CD4-positive, alpha-beta memory T cell (primary cell): ENCODE measurements at places on chromosomes 13 and 19.

- H3K27me3 ChIP-seq: no peaks in the 10 kb centered on the region
- DNase-seq: no peak
- H3K4me1 ChIP-seq: no peaks in the 10 kb centered on the region
- H3K36me3 ChIP-seq: no peaks in the 10 kb centered on the region
Observed at GRCh38 chr19:39858541-39858940, 12.4 kb upstream of the FBL start.

- peaks cover 27% of the 10 kb centered on the region for H3K4me1 ChIP-seq
- H3K36me3 ChIP-seq: no peaks in the 10 kb centered on the region
- DNase-seq: peak; percentile 82
- no peak overlapping the region for H3K4me3 ChIP-seq
- H3K27ac ChIP-seq: no peak overlapping the region
Observed at GRCh38 chr19:40221858-40222619, 3.9 kb upstream of the TTC9B start.

DNA sequence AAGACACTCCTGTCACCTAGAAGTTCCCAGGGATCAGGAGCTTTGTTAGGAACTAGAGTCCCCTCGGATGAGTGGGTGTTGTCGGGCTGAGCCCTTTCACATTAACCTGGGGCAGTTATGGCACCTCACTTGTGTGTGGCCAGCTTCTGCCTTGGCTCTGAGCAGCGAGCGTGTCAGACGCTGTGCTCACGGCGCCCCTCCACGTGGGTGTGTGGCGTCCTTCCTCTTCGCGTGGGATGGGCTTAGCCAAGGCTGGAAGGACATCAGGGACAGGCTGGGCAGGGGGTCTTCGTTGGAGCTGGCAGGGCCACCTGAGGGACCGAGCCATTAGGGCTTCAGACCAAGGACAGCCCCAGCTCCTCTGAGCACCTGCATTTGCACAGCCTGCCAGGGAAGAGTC is 23.4 kb downstream of the DOT1L start:
- no peak for DNase-seq
- no peaks in the 10 kb centered on the region for H3K27me3 ChIP-seq
- peaks cover 26% of the 10 kb centered on the region for H3K36me3 ChIP-seq

- no peak for DNase-seq
- H3K4me1 ChIP-seq: peaks cover 28% of the 10 kb centered on the region
- no peaks in the 10 kb centered on the region for H3K36me3 ChIP-seq
- peak overlapping the region; percentile 64 for H3K27ac ChIP-seq
Observed at GRCh38 chr19:924553-925086, 1.2 kb upstream of the ARID3A start.

GRCh38 chr13:97273341-97273831 is 51.3 kb downstream of the MBNL2 start:
- H3K27me3 ChIP-seq: no peaks in the 10 kb centered on the region
- H3K27ac ChIP-seq: no peak overlapping the region
- H3K4me1 ChIP-seq: peaks cover 21% of the 10 kb centered on the region
- H3K36me3 ChIP-seq: no peaks in the 10 kb centered on the region
- H3K4me3 ChIP-seq: no peak overlapping the region

GRCh38 chr13:45696610-45697226 is 5.4 kb upstream of the CBY2 start:
- H3K36me3 ChIP-seq: no peaks in the 10 kb centered on the region
- H3K4me1 ChIP-seq: no peaks in the 10 kb centered on the region
- DNase-seq: no peak
- no peak overlapping the region for H3K27ac ChIP-seq
- no peaks in the 10 kb centered on the region for H3K27me3 ChIP-seq
- no peak overlapping the region for H3K4me3 ChIP-seq

DNA sequence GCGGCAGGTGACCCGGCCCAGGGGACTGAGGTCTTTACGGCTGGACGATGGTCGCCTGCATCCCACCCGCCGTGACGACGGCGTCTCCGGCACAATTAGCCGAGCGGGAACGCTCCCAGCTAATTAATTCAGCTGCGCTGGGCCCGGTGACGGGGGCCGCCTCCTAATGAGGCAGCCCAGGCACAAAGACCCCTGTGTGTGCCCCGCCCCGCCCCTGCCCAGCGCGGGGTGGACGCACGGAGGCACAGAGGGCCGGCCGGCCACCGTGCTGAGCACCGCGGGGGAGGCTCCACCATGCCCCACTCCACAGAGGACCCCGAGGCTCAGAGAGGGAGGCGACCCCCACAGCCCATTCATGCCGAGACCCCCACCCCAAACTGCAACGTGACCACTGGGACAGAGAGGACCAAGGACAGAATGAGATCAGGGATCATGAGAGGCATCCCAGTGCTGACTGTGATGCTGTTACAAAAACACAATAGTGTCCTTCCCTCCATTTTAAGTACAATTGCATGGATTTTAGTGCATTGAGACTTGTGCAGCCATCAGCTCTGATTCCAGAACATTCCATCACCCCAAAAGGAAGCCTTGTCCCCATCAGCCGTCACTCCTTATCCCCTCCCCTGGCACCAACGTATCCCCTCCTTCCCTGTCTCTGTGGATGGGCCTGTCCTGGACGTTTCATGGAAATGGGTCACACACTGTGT is 17.0 kb downstream of the EFNA2 start:
- no peak for DNase-seq
- H3K27me3 ChIP-seq: no peaks in the 10 kb centered on the region
- H3K4me1 ChIP-seq: no peaks in the 10 kb centered on the region
- H3K4me3 ChIP-seq: no peak overlapping the region
- H3K27ac ChIP-seq: no peak overlapping the region

DNA sequence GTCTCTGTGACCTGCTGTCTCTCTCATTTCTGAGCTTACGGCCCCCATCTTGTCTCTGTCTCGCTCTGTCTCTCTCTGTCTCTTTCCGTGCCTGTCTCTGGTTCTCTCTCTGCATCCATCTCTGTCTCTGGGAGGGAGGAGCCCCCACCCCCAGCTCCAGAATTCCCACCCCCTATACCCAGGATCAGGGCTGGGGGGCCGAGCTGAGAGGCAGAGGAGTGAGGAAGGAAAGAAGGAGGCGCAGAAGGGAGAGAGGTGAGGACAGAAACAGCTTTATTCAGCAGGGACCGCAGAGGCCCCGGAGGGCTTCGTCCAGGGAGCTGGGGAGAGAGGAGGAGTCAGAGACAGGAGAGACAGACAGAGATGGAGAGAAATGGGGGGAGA is 14.0 kb downstream of the JOSD2 start:
- no peaks in the 10 kb centered on the region for H3K36me3 ChIP-seq
- H3K4me3 ChIP-seq: no peak overlapping the region
- no peak for DNase-seq
- peaks cover 3% of the 10 kb centered on the region for H3K4me1 ChIP-seq

DNA sequence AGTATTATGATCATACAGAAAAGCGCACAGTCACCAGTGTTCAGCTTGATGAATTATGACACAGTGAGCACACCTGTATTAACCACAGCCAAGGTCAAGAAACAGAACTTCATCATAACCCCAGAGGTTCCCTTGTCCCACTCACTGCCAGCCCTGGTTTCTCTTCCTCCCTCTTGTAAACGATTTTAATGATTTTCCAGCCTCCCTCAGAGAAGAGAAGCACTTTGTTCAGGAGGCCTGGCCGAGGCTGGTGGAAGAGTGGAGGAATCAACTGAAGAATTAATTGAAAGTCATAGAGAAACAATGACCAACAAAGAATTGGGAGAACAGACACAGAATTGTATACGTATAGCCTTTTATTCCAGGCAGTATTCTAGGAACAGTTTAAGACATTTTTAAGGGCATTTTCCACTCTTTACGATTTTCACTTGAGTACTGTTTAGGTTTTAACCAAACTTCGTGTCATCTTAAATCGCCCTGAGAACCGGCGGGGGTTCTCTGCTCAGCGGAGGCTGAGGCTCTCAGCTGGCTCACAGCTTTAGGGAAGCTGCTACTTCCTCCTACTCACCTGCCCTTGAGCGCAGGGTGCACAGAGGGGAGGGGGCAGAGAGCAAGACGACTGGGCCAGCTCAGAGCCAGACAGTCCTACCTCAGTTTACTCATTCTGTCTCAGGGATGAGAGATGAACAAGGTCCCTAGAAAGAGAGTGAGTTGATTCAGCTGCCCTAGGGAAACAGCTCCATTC is 108.6 kb downstream of the AKAP11 start:
- H3K4me1 ChIP-seq: peaks cover 25% of the 10 kb centered on the region
- no peak overlapping the region for H3K27ac ChIP-seq
- no peak overlapping the region for H3K4me3 ChIP-seq
- H3K36me3 ChIP-seq: no peaks in the 10 kb centered on the region
- DNase-seq: no peak
- no peaks in the 10 kb centered on the region for H3K27me3 ChIP-seq

- H3K27ac ChIP-seq: no peak overlapping the region
- DNase-seq: no peak
- H3K4me1 ChIP-seq: no peaks in the 10 kb centered on the region
- H3K27me3 ChIP-seq: peaks cover 4% of the 10 kb centered on the region
- H3K4me3 ChIP-seq: no peak overlapping the region
- H3K36me3 ChIP-seq: no peaks in the 10 kb centered on the region
Observed at GRCh38 chr19:50972795-50973376, 3.5 kb upstream of the KLK6 start.

DNA sequence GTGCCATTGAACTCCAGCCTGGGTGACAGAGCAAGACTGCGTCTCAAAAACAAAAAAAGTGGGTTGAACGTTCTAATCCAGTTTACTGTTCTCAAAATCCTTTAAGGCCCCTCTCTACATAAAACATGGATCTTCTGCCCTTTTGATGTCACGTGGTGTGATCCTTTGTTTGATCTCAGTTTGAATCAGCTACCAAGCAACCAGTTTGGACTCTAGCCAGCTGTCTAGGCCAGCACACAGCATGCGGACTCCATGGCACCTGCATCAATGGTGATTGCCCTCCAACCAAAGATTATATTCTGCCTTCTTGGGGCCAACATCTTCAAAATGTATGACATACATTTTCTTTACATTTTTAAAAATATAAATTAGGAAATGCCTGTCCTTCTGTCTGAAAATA is 365.4 kb downstream of the NDFIP2 start:
- H3K4me1 ChIP-seq: no peaks in the 10 kb centered on the region
- no peak overlapping the region for H3K4me3 ChIP-seq
- H3K36me3 ChIP-seq: no peaks in the 10 kb centered on the region
- no peak for DNase-seq

DNA sequence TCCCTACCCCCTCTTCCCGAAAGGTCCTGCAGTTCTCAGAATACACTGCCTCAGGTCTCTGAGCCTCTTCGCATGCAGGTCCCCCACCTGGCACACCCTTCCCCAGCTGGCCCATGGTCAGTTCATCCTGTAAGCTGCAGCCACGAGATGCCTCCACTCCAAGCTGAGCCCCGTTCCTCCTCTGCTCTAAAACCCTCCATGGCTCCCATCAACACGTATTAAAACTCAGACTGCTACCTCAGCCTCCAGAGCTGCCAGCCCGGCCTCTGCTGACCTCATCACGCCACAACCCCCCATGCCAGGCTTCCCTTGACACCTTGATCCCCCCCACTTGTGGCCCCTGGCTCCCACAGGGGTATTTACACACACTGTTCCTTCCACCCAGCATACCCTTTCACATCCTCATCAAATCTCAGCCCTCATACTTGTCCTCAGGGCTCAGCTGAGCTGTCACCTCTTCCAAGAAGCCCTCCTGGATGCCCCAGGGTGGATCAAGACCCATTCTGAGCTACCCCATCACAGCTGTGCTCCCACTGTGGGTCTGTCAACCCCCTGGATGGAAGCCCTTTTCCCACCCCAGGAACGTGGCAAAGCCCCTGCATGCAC is 48.9 kb downstream of the PTPRS start:
- no peaks in the 10 kb centered on the region for H3K36me3 ChIP-seq
- no peak overlapping the region for H3K27ac ChIP-seq
- no peak overlapping the region for H3K4me3 ChIP-seq
- H3K4me1 ChIP-seq: peaks cover 12% of the 10 kb centered on the region

GRCh38 chr13:93788456-93788855 is 561.8 kb downstream of the GPC6 start:
- no peaks in the 10 kb centered on the region for H3K27me3 ChIP-seq
- DNase-seq: no peak
- no peaks in the 10 kb centered on the region for H3K36me3 ChIP-seq
- no peak overlapping the region for H3K27ac ChIP-seq

DNA sequence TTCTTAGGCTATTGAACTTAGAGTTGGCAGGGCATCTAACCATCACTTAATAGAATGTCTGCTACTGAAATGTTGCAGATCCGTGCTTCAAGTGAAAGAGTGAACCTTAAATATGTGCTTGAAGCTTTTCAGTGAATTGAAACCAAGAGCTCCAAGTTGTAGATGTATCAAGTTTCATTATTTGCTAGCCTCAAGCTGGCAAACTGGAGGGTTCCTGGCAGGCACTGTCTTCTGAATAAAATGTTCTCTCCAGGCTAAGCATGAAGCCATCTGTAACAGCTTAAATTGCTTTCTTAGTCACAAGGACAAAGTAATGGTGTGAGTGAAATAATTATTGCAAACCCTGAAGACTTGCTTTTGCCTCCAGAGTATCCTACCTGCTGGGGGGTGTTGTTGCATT is 415.0 kb upstream of the SPRY2 start:
- H3K4me1 ChIP-seq: no peaks in the 10 kb centered on the region
- no peaks in the 10 kb centered on the region for H3K36me3 ChIP-seq
- H3K4me3 ChIP-seq: no peak overlapping the region
- H3K27ac ChIP-seq: no peak overlapping the region

GRCh38 chr19:10551698-10552301 is 8.1 kb downstream of the ATG4D start:
- no peaks in the 10 kb centered on the region for H3K27me3 ChIP-seq
- H3K4me1 ChIP-seq: peaks cover 51% of the 10 kb centered on the region
- peak overlapping the region; percentile 53 for H3K27ac ChIP-seq
- no peak overlapping the region for H3K4me3 ChIP-seq

DNA sequence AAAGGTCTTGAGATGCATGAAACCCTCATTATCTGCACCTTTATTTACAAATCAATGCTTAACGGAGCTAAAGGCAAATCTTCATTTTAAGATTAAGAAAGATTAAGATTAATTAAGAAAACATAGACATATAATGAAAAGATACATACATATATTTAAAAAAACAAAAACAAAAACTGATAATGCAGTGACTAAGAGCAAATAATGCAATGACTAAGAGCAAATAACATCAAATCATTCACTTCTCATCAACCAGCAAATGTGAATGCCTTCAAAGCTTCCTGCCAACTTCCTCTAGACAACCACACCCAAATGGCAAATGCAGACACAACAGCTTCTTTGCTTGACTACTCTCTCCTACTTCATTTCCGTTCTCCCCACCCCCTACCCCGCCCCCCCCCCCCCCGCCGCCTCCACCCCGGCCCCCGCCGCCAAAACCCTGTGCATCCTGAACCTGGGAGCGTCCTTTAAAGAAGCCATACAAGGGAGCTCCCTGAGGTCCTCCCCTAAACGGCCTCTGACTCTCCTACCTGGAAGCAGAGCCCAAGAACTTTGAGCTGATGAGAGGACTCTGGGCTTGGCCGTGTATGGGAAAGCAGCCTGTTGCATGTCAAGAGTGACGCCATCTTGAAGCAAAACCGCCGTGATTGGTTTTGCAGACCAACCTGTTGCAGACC is 24.5 kb downstream of the TEX101 start:
- peak overlapping the region; percentile 75 for H3K27ac ChIP-seq
- peak; percentile 87 for DNase-seq
- no peaks in the 10 kb centered on the region for H3K27me3 ChIP-seq
- H3K36me3 ChIP-seq: no peaks in the 10 kb centered on the region
- peaks cover 41% of the 10 kb centered on the region for H3K4me1 ChIP-seq
- peak overlapping the region; percentile 38 for H3K4me3 ChIP-seq

GRCh38 chr13:111905609-111905945 is 161.4 kb upstream of the SOX1 start:
- H3K4me1 ChIP-seq: no peaks in the 10 kb centered on the region
- no peaks in the 10 kb centered on the region for H3K36me3 ChIP-seq
- no peaks in the 10 kb centered on the region for H3K27me3 ChIP-seq
- no peak overlapping the region for H3K27ac ChIP-seq
- no peak for DNase-seq
- H3K4me3 ChIP-seq: no peak overlapping the region

- no peaks in the 10 kb centered on the region for H3K36me3 ChIP-seq
- H3K27me3 ChIP-seq: no peaks in the 10 kb centered on the region
- no peak overlapping the region for H3K4me3 ChIP-seq
- H3K4me1 ChIP-seq: peaks cover 24% of the 10 kb centered on the region
Observed at GRCh38 chr19:33514885-33515551, 6.6 kb downstream of the PEPD start.
